ENCODE measurements at places on chromosomes 12 and 14.

DNA sequence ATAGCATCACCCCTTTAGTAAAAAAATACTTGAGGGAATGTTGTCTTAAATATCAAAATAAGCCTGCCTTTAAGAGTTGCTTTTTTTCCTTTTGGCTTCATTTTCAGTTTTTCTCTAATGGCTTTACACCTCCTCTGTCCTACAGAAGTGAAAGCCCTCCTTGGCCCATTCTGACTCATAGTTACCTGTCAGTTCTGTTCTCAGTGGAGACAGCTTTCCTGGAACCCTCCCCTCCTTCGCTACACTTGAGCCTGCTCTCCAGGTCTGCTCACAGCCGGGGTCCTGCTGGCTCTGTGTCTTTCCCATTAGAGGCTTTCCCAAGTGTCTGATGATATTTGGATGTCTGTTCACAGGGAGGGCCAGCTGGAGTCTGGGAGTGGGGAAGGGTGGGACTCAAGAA, 84.0 kb downstream of the PELI2 start:
- no peak for DNase-seq

GRCh38 chr14:65834812-65835211, 422.3 kb downstream of the FUT8 start:
- DNase-seq, result no peak

DNA sequence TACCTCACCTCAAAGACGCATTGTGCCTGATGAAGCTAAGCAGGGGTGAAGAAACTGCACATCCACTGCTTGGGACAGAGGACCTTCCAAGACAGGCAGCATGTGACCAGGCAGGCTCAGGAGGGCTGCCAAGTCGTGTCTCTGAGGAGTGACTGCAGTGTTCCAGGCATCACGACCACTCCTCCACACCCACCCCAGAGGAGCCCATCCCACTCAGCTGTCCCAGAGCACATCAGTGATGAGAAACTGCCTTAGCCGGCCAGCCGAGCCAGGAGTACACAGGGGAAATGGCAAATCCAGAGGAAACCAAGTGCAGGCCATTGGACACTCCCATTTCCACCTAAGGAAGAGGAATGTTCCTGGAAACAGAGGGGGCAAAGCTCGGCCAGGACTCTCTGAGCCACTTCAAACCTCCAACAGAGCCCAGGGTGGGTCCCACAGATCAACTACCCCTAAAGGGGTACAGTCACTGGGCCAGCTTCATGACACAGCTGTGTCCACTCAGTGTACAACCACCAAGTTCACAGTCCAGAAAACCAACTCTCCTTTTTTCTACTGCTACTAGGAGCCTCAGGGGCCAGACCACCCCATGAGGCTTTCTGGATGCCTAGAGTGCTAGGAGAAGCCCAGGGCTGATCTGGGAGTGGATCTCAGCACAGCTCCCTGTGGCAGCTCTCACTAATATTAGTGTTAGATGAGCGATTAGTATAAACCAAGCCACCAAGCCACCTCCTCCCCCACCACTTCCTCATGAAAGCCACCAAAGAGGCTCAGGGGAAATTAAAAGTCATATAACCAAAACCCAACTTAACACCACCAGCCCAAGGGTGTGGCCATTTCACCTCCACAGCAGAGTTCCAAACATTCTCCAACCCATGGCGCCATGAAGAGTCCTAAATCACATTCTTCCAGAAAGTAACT, 15.4 kb downstream of the PXN start:
- no peak for DNase-seq

GRCh38 chr14:104093366-104094055, 8.0 kb downstream of the ASPG start:
- DNase-seq, result no peak

GRCh38 chr12:89081719-89082369, 270.5 kb downstream of the DUSP6 start:
- no peak for DNase-seq

DNA sequence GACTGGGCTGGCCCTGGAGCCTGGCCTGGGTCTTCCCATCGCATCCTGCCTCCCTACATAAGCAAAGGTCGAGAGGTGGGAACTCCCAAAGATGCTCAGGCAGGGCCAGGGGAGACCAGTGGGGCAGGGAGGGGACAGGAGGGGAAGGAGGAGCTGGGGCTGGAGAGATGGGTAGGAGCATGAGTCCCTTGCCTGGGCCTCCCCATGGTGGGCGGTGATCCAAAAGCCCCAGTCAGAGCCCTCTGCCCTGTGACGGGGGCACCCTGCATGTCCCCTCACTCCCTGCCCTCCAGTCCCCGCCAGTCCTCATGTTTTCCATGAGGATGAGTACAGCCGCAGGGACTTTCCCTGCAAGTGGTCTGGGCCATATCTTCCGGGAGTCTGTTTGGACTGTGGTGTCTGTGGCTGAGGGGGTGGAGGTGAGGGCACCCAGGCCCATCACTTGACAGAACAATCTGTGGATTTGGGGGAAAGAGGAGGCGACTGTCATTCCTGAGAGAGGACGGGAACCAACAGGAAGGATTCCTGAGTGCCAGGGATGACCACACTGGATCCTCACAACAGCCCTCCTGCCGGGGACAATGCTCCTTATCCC, 9.3 kb downstream of the BDKRB2 start:
- DNase-seq, result no peak

- DNase-seq, result no peak
These were observed 7.0 kb upstream of the ANO6 start for GRCh38 chr12:45208604-45209487.

GRCh38 chr14:103897075-103897947, 30.9 kb upstream of the TDRD9 start:
- DNase-seq, result peak; percentile 30

DNA sequence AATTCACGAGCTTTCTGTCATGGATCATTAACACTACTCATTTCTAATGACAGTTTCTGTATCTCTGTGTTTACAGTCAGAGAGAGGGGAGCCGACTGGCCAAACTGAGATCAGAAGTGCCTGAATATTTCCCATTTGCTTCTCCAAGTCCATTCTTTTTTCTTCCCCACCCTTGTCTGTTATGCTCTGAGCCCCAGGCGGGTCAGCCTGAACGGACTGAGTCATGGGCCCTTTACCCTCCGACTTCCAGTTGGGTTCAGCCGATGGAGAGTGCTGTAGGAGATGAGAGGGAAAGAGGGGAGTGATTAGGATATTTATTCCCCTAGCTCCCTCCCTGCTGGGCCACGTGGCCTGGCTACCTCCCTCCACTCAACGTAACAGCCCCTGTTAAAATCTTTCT, 104.7 kb downstream of the PAH start:
- DNase-seq, result no peak

GRCh38 chr12:121423682-121424623, 24.0 kb downstream of the RNF34 start:
- DNase-seq, result no peak

DNA sequence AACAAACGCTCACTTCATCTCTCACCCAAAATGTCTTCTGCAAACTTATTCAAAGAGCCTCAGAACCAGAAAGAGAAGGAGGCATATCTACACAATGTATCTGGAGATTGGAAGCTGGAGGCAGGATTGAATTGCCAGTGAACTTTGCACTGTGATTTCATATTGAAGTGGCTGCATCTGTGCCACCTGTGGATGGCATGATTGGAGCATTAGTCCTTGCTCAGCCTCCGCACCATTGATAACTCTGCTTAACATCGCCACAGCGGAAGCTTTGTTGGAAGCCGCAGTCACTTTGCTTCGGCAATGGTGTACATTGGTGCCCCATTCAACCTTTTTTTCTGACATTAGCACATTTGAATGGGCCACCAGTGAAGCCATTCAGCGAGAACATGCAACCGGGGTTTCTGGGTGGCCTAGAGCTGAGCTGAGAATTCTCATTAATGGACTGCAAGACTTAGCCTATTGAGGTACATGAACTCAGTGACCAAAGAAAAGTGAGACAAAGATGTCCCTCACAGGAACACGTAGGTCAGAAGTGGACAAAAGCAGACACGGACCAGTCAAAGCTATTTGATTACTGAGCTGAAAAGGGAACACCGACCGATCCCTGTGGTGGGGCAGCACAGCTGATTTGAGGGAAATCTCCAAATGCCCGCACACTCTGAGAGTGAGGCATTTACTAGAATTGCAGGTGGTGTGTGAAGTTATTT, 130.4 kb downstream of the BRMS1L start:
- DNase-seq, result no peak

- no peak for DNase-seq
These were observed 75.6 kb downstream of the PPM1H start for GRCh38 chr12:62859321-62859737.

DNA sequence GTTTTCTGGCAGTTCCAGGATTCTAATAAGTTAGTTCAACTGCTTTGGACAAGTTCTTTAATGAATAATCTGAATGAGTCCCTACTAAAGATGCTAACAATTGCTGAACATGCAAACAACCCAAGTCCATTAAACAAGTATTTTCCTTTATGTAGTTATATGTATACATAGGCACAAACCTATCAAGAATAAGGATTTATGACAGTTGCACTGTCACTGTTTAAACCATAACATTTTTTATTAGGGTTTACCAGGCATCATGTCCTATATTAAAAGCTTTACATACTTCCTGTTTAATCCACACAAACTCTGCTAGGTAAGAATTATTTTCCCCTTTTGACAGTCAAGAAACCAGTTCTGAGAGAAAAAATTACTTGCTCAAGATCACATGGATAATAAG, 31.9 kb upstream of the COCH start:
- DNase-seq, result no peak

DNA sequence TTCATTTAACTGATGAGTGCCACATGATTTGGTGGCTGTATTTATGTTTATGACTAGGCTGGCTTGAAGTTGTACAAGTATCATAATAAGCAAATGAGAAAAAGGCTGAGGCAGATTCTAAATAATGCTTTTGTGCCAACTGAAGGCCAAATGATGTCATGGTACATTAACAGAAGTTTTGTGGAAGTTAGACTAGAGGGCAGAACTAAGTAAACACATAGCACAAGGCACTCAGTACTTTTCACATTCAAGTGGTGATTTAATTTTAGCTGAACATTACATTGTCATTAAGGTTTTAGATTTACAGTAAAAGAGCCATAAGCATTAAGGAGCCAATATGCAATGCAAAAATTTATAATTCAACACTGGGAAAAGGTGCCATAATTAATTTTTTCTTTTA, 21.1 kb downstream of the PPP1CC start:
- DNase-seq, result no peak

- peak; percentile 31 for DNase-seq
These were observed 24.4 kb downstream of the ADCY6 start for GRCh38 chr12:48764521-48764920.

GRCh38 chr12:104154286-104154685, 16.3 kb upstream of the NFYB start:
- peak; percentile 75 for DNase-seq

- DNase-seq, result no peak
These were observed 943.8 kb downstream of the TMTC2 start for GRCh38 chr12:83630526-83630925.

Data from HT-29 (cell line).